ENCODE measurements at places on chromosomes 5 and 9.
A peak's percentile ranks its signal among the peaks of the same experiment; 100 is the strongest.

DNA sequence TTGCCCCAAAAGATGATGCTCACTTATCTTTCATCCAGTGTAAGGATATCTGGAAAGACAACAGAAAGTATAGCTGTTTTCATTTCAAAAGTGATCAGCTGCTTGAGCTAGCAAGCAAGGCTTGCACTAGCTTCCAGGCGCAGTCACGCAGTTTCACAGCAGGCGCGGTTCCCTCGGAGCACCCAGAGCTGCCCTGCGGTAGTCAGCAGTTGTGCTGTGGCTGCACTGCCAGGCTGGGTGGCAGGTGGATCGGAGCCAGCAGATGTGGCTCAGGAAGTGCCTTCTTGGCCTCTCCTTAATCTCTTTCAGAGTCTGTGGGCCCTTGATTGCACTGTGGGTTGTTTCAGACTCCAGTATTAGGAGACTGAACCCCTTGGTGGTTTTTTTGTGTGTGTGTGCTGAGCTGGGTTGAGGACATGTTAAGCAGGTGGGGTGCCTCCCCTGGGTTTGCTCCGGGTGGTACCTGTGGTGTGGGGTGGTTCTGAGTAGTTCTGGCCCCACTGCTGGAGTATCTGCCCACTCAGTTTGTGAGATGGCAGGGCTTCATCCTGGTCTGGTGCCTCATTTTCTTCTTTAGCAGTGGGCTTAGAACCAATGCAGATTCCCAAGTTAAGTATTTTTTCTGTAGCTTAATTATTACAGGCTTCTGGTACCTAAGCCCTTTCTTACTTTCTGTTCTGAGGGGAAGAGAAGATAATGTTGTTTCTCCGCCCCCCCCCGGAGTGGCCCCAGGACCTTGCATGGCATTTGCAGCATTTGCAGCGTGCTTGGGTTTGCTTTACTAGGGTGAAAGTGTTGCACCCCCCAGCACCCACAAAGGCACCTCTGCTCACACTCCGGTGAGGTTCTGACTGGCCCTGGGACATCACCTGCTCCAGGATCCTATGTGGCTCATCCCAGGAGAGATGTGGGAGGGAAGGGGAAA, 16.4 kb downstream of the TENT4A start:
- peak; percentile 49 for DNase-seq

GRCh38 chr5:6847870-6848269, 134.6 kb downstream of the TENT4A start:
- DNase-seq: peak; percentile 67

DNA sequence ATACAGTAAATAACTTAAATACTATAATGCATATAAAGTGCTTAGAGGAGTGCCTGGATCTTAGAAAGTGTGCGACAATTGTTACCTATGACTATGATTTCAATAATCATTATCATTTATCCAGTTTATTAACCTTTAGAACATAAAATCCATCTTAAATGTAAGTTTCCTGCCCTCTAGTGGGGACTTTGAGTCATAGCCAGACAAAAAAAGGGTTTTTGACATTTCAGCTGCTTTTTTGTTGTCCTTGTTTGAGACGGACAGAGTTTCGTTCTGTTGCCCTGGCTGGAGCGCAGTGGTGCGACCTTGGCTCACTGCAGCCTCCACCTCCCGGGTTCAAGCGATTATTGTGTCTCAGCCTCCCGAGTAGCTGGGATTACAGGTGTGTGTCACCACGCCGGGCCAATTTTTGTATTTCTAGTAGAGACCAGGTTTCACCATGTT, 9.7 kb upstream of the C9orf152 start:
- no peak for DNase-seq

DNA sequence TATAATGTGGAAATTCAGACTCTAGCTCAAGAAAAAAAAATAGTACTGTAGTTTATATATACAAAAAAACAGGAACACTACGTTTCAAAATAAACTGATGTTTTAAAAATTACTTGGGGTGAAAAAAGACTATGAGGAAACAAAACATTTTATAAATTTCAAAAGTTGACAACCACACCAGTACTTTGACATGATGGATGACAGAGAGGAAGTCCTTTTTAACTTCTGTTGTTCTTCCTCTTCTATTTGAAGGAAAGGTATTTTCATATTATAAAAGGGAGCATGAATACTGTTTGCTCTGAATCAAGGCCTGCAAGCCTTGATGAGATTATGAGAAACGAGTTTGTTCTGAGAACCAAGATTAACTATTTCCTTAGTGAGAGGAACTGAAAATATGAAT, 456.9 kb downstream of the TAF11L14 start:
- DNase-seq: no peak
